Frontal cortex (tissue), 4 donors: ENCODE measurements at places on chromosomes 5 and 9. TPM values are rescaled to one million over a fixed set of nuclear protein-coding genes. Genes with fewer than 3 reads are reported as not detected.
A peak's percentile ranks its signal among the peaks of the same experiment; 100 is the strongest.

- DNase-seq: peak; percentile 43
Observed at GRCh38 chr5:116575326-116576052, 866 bp upstream of the SEMA6A start.

DNA sequence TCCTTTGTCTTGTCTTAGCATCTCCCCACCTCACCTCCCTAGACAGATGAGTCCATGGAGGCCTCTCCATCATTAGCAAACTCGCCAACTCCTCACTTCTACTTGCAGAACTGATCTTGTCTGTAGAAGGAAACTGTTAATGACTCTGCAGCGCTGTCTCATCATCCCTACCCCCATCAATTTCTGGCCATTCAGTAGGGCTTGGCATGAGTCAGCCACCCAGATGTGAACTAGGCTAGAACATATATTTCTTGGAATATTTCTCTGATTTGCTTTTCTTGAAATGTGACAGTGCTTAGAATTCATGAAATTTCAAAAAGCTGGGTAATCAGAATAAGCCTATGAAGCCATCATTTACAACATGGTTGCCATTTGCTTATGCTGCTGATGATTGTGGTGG is 1125.0 kb upstream of the DMAC1 start:
- DNase-seq: no peak

DNA sequence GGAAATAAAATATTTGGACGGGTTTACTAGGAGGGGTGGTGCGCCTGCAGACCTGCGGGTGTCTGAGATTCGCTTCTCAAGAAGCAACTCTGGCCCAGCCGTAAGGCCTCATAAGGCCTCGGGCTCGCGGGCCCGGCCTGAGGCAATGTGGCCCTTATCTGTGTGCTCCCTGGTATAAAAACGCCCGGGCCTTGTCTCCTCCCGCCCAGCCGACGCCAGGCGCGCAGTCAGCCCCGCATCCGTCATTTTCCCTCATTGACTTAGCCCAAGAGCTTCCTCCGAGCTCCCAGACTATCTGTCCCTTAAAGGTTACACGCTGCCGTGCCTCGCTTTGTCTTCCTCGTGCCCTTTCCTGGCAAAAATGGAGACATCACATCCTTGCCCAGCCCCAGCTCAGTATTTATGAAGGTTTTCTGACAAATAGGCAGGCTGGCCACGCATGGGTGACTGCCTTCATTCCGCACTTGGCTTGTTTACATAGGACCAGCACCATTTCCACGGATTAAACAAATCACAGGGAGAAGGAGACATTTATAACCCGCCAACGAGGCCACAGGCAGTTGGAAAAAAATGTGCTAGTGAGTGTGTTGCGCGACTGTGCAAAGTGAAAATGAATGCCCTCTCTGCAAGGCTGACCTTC is 74.5 kb upstream of the TBCA start:
- DNase-seq: no peak

GRCh38 chr9:101434998-101435397 is 576 bp downstream of the ALDOB start:
- no peak for DNase-seq

Gene GRIN3A
- total RNA-seq: 9.4 TPM

Gene RACK1
- 3,351 TPM for total RNA-seq
